ENCODE measurements at places on chromosomes 6 and 20. TPM values are rescaled to one million over a fixed set of nuclear protein-coding genes. Genes with fewer than 3 reads are reported as not detected.

DNA sequence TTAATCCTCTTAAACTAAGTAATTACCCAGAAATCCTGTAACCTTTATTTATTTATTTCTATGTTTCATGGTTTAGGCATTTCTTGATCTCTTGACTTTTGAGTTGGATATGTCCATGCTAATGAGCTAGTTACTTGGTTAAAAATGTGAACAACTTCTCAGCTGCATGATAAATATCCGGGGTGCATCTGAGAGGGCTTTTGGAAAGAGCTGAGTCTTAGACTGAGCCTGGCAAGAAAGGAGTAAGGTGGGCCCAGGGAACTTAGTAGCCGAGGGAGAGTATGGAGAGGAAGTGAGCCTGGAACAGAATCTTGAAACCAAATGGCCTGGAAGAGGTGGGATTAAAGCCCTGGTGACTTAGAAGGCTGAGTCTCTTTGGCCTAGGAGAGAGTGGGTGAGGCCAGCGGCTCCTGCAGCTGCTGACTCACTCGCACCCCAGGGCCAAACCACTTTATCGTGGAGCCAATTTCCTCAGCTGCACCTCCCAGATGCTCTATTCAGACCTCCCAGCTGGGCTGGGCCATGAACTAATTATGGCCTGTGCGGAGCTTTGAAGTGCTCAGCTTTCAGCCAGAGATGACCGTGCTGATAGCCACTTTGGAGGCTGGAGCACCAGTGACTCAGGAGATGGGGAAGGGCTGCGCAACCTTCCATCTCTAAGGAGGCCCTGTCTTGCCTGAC is 19.1 kb downstream of the TGM3 start:
- peak; percentile 64 for DNase-seq
- H3K27ac ChIP-seq: no peak overlapping the region
- no peaks in the 10 kb centered on the region for H3K4me1 ChIP-seq
- H3K4me3 ChIP-seq: no peak overlapping the region
- no peaks in the 10 kb centered on the region for H3K27me3 ChIP-seq

- no peak for DNase-seq
- no peak overlapping the region for H3K27ac ChIP-seq
- no peaks in the 10 kb centered on the region for H3K36me3 ChIP-seq
- H3K27me3 ChIP-seq: no peaks in the 10 kb centered on the region
- H3K4me1 ChIP-seq: no peaks in the 10 kb centered on the region
- H3K4me3 ChIP-seq: no peak overlapping the region
Measured at GRCh38 chr6:167058261-167058660, 59.1 kb downstream of the CEP43 start.

DNA sequence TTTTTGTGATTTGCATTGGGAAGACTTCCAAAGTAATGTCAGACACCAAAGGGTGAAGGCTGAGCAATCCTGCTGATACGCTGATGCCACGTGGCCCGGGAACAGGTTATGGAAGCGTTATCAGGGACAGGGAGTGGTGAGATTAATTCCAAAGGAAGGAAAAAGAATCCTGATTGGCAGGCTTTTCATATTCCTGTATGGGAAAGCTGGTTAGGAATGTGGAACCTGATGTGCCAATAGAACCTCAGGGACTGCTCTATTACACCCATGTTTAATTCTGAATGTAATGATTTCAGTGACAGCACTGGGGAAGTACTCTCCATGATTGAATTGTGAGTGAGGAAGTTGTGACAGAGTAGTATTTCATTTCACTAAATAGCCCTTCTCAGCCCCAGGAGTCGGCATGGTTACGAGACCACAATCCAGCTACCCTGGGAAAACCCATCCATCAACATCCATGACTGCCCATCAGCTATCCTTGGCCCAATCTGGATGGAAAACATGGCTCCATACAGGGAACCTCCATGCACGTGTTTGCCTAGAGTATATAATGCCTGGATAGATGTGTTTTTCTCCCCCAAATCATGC is 49.4 kb downstream of the F13A1 start:
- no peaks in the 10 kb centered on the region for H3K27me3 ChIP-seq
- H3K4me1 ChIP-seq: no peaks in the 10 kb centered on the region
- no peak for DNase-seq

DNA sequence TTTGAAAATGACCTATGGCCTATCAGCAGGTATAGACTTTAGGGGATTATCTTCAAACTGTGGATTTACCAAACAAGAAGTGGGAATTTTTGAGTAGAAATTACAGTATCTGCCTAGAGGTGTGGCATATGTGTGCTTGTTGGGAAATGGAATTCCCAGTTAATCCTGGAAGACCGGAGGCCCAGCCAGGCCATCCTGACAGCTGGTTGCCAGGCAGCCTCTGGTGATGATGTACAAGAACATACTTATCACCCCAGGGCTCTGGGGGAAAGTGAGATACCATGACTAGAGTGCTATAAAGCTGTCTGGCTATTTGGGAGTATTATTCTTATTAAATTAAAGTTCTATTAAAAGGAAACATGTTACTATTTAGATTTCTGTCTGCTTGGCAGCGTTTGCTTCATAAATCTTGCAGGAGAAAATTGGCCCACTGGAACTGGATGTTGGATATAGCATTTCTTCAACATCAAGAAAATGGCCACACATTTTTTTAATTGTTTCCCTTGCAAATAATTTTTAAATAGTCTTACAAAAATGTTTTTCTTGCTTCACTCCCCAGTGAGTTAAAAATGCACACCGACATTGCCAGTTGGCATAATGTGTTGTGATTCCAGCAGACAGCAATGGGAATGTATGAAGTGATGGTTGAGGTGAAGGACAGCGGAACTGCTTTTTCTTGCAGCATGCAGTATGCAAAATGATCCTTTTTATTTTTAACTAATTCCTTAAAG is 187.8 kb downstream of the MYLK4 start:
- H3K27ac ChIP-seq: no peak overlapping the region
- no peaks in the 10 kb centered on the region for H3K27me3 ChIP-seq
- H3K4me1 ChIP-seq: peaks cover 12% of the 10 kb centered on the region
- DNase-seq: no peak

C4B gene
- 241 TPM for total RNA-seq

C20orf96 gene
- 3.4 TPM for total RNA-seq

Measured in right atrium auricular region (tissue), 2 donors.